ENCODE measurements at places on chromosomes 3 and 15.

- no peak for DNase-seq
These were observed at the start of gene CAV3 for GRCh38 chr3:8733332-8734094. Gene CAV3, plus strand, starts transcription at chr3:8733802. Its CDS starts 75 bp downstream, at chr3:8733877.

GRCh38 chr3:194673761-194674160 is 1.8 kb upstream of the LSG1 start:
- no peak for DNase-seq

DNA sequence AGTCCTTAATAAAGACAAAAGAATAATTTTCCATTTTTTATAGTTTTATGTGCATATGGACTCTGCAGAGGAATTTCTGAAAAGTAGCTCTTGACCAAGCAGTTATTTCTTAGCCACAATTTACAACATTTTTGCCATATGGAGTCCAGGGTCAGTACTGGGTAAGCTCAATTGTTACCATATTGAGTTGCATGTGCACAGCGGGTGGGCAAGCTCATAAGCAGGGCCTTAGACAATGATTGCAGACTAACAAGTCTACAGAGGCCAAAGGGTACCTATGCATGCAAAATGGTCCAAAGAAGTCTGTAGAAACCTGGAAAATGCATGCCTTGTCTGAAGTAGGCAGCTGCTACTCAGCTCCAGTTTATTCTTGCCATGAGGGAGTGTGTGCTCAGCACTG is 19.0 kb upstream of the ARHGEF26 start:
- DNase-seq: no peak

DNA sequence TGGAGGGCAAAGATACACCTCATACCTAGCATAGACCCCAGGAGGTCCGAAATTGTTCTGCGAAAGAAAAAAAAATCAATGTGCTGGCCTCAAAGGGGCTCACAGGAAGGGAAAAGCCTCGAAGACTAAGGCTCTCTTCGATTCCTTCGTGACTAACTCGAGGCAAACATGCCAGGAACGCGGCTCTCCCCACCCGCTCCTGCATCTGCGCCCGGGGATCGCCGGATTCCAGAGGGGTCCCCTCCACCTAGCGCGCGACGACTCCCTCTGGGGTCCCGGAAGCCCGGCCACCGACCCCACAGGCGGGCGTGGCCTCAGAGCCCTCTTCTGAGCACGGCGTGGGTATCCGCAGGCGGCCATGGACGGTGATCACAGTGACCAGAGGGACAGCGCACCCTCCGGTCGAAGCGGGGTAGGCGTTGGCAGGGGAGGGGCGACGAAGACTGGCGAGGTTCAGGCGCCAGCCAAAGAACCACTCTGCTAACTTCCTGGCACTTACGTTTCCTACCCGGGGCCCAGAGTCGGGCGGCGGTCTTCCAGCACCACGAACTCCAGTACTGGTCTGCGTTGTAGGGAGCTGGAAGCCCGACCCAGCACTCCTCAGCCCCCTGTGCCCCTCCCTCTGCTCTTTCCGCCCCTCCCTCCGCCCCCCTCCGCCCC is 515 bp upstream of the EIF3J start:
- no peak for DNase-seq

- no peak for DNase-seq
These were observed 188.7 kb upstream of the FEZF2 start for GRCh38 chr3:62562017-62562416.

GRCh38 chr3:156728267-156728985 is 54.0 kb downstream of the TIPARP start:
- DNase-seq: no peak

- DNase-seq: no peak
These were observed 143.1 kb upstream of the ARRDC4 start for GRCh38 chr15:97817276-97817890.

DNA sequence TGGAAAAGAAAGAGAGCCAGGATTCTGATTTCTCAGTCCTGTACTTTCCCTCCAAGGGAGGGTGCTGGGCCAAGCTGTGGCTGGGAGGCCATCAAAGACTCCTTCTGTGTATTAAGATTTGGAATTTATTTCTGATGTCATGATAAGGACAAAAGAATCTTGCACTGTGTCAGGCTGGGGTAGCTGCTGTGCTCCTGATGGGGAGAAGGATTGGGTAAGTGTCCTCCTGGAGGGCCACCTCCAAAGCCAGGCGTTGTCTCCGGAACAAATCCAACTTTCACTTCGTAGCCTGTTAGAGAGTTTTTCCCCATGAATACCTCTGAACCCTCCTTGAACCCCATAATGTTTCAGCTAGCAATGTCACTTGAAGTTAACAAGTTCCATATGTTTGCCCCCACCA is 29.9 kb downstream of the CLDN11 start:
- no peak for DNase-seq

- DNase-seq: no peak
These were observed 100.7 kb downstream of the MEX3B start for GRCh38 chr15:81945014-81945615.

GRCh38 chr3:196210673-196211556 is at the start of gene ZDHHC19:
Gene ZDHHC19, minus strand, starts transcription at chr3:196211400. Its CDS starts 85 bp downstream, at chr3:196211315.
- no peak for DNase-seq

DNA sequence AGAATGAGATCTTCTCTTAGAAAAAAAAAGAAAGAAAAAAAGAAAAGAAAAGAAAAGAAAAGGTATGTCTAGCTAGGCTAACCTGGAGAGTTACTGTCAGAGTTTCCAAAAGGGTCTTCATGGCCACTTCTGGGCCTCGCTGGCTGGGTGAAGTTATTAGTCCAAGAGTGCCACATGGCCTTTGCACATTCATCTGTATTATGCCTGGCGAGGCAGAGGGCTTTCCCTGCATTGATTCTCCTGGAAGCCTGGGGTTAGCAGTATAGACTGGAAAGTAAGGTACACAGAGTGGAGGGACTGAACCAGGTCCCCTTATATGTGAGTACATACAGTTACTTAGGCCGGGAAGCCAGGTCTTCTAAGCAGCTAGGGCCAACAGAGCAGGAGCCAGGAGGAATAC is 54.8 kb upstream of the CGNL1 start:
- no peak for DNase-seq

DNA sequence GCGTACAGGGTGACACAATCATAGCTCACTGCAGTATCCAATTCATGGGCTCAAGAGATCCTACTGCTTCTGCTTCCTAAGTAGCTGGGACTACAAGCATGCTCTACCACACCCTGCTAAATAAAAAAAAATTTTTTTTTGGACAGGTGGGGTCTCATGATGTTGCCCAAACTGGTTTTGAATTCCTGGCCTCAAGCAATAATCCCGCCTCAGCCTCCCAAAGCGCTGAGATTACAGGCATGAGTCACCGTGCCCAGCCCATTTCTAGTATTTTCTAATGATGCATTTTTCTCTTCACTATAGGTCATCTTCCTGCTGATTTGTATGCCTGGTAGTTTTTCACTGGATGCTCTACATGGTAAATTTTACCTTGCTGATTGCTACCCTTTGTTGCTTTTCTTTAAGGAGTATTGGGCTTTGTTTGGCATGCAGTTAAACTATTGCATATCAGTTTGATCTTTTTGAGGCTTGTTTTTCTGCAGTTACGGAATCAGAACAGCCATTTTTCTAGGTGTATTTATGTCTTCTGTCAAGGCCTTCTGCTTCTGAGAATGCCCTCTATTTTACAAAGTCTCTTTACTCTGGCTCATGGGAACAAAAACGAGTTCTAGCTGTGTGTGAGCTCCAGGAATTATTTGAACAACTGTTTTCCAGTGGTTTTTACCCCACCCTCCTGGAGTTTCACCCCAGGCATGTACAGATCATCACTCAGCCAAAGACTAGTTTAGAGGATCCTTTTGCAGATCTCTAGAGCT is 14.2 kb upstream of the NPTN start:
- no peak for DNase-seq

- no peak for DNase-seq
These were observed 194.2 kb downstream of the MTHFS start for GRCh38 chr15:79702621-79703020.

DNA sequence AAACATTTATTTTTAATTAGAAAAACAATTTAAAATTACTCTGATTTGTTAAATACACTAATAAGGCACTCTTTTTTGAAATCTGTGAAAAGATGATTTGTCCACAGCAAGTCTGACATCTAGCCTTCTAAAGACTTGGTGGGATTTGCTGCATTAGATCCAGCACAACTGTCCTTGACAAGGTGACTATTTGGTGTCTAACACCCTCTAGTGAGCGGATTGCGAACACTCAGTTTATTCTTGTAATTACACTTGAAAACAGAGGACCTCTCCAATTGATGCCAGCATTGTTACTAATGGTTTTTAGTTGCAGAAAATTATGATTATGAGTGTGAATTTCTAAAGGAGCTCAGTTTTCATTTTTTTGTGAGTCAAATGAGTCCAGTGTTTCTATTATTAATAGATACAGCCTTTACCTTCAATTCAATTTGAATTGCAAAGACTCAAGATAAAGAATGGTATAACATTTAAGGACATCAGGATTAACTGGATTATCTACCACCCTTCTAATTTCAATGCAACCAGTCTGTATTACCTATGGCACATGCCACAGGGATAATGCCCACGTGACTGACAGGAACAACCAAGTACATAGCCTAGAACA is 29.7 kb upstream of the STRIT1 start:
- DNase-seq: no peak

All from CD4-positive, alpha-beta T cell treated with Interferon gamma for 1 hour (primary cell).